ENCODE measurements at places on chromosomes 13 and 19.

DNA sequence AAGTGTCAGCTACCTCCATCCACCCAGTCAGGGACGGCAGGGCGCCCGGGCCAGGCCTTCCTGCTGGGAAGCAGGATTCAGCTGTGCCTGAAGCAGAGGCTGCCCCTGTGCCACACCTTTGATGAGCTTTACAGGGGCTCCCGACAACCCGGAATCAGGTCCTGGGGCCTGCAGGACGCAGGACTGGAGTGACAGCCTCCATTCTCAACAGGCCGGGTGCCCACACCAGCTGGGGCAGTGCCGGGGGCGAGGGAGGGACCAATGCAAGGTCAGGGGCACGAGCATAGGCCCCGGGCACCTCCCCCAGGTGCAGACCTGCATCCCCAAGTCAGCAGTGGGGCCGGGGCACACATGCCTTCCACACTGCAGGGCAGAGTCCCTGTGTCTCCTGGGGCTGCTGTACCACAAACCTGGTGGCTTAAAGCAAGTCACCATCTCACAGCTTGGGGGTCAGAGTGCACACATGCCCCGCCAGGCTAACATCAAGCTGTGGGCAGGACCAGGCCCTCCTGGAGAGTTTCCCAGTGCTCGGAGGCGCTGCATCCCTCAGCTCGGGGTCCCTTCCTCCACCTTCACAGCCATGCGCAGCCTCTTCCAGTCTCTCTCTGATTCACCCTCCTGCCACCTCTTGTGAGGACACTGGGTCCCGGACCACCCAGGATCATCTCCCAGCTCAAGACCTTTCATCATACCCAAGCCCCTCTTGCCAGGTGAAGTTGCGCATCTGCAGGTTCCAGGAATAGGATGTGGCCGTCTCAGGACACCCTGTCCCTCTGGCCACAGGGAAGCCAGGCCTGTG, 13.4 kb downstream of the UBXN6 start:
- DNase-seq: no peak

GRCh38 chr13:65336916-65337315, 1893.2 kb downstream of the PCDH9 start:
- no peak for DNase-seq

- DNase-seq: no peak
These were observed 22.9 kb upstream of the ZNF507 start for GRCh38 chr19:32322541-32322940.

GRCh38 chr19:57135797-57136196, 9.2 kb downstream of the ZIM3 start:
- no peak for DNase-seq

- no peak for DNase-seq
These were observed 109.0 kb downstream of the LHFPL6 start for GRCh38 chr13:39494006-39494405.

GRCh38 chr13:110492679-110493593, 68.6 kb downstream of the RAB20 start:
- no peak for DNase-seq

GRCh38 chr13:21934284-21934683, 263.4 kb downstream of the FGF9 start:
- no peak for DNase-seq

DNA sequence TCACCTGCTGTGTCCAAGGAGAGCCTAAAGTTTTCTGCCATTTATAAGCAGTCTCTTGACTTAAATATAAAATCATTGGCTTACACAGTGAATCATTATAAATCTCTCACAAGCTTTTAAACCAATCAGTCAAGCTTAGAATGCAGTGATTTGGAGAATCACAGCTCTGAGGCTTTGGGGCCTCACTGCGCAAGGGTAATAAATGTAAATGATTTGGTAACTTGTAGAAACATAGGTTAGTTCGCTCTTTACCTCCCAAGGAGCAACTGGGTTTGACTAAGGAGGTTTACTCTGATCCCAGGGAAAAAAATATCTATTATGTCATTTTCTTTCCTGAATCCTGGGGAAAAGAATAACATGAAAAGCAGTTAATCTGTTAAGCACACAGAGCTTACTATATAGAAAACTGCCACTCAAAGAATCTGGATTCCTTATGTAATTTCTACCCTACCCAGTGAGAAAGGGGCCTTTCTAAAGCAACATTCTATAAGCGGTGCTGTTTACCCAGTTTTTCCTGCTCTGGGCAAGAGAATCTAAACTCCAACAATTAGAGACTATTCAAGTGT, 128.2 kb downstream of the MZT1 start:
- no peak for DNase-seq

DNA sequence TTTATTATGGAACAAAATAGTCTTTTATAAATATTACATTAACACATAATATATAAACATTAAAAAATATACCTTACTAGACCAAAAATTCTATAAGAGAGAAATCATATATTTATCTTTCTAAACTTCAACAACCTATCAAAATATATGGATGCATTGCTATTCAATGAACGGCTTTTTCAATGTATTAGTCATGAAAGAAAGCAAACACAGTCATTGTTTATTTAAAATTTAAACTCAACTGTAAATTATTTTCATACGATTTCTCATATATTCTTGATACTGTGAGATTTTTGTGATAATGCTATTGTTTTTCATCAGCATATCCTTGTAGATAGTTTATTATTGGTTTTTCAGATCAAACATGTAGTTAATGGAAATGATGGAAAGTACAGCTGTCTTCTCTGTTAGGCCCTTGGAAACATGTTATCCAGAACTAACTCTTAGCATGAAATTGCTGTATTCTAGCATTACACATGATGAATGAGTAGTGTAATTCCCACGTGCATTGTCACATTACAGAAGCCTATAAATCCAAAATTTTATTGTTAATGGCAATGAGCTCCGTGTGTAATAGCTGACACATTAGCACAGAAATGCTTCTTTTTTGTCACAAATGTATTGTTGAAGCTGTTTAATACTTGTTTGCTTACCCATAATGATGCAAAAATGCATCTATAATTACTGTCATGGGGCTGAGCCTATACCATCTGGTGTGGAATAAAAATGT, 1639.9 kb downstream of the SLITRK5 start:
- DNase-seq: no peak

GRCh38 chr13:98447881-98448641, 128.8 kb downstream of the STK24 start:
- DNase-seq: no peak

- DNase-seq: no peak
These were observed 116.6 kb upstream of the KLF12 start for GRCh38 chr13:74250738-74251190.

GRCh38 chr13:68727798-68728197, 1379.8 kb upstream of the ATXN8OS start:
- DNase-seq: no peak

DNA sequence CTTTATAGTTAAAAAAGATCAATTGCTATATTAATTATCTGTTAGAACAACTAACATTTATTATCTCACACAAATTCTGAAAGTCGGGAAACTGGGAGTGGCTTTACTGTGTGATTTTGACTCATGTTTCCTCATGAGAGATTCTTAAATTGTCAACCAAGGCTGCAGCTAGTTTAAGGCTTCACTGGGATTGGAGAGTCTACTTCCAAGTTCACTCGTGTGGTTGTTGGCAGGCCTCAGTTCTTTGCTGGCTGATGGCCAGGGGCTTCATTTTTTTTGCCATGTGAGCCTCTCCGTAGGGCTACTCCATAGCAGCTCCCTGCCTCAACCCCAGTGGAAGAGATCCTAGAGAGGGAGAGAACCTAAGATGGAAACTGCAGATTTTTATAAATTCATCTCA, 24.5 kb upstream of the LPAR6 start:
- DNase-seq: no peak

DNA sequence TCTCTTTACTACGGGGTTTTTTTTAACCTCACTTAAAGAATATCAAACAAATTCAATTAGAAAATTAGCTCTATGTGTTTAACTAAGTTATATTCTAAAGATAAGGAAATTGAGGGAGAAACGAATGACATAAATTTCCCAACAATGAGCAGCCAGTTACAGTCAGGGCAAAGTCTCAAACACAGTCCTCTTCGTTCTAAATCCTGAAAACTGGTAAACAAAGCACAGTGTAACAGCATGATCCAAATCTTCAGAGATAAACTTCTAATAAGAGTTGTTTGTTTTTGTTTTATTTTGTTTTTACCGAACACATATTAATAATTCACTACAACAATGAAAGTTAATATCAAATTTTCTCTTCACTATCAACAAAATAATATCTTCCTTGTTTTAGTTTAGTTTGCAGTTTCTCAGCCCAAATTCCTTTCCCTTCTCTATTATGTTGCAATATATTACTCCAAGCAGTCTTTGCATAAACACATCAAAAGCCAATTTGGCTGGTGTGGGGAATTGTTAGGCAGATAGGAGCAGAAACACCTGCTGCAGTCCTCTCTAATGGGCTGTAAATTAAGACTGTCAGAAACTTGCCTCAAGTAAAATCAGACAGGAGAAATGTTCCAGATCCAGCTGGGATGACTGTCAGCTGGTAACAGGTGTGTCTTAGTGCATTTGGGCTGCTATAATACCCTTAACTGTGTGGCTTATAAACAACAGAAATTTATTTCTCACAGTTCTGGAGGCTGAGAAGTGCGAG, 106.5 kb upstream of the SGCG start:
- DNase-seq: no peak

- no peak for DNase-seq
These were observed 11.6 kb downstream of the BTBD2 start for GRCh38 chr19:2003874-2004273.

DNA sequence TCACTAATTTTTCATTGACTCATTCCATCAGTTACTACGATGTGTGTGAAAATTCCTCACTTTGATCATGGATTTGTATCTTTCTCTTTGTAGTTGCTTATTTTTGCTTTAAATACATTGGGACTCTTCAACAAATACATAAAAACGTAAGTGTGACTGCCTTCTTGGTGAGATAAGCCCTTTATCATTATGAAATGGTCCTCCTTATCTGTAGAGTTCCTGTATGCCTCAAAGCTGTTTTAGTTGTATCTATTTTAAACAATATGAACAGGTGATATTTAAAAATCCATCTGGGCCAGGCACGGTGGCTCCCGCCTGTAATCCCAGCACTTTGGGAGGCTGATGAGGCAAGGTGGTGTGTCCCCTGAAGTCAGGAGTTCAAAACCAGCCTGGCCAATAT, 11.3 kb downstream of the DCUN1D2 start:
- DNase-seq: no peak

DNA sequence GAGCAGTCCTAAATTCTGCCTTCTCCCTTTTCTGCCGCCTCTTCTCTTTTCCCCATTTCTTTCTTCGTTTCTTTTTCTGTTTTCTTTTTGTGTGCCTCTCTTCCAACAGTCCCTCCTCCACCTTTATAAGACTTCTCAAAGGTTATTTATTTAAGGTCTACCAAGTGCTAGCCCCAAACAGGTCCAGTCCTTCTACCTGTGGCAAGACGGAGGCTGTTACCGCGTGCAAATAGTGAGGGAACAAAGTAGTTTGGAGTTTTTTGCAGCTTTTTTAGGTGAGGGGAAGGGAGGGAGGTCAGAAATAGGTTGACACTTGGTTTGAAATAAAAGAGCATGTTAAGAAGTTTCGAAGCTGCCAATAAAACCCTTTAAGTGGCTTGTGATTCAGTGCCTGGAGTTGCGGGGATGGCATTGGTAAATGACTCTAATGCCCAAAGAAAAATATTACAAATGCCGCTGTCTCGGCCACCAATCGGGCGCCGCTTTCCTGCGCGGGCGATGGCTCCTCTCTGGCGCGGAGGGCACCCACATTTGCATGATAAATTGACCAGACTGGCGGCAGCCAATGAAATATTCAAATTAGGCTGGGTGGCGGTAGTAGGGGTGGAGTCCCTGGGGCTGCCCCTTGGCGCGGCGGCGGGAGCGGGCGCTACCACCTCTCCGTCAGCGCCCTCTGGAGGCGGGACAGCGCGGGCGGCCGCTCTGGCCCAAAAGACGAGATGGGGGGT, 7.5 kb upstream of the TSHZ3 start:
- no peak for DNase-seq

DNA sequence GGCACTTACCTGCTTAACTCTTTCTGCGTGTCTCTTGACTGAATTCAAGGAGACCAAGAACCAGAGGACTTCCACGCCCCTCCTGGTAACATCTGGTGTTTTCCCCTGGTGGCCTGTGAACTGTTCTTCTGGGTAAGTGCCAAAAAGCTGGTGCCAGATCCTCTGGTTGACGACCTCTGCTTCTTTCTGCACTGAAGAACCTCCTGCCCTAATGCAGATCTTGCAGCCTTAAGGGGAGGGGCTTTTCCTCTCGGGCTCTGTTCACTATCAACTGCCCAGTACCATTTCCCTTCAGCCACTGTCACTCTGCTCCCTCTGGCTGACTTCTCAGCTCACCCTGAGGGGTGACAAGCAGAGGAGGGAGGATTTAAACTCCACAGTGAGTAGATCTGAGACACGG, 6.1 kb upstream of the ERVV-1 start:
- DNase-seq: no peak

GRCh38 chr19:50383852-50384684, at the start of gene POLD1:
Gene POLD1 (plus strand): TSS chr19:50384347. CDS start chr19:50398852, 14,505 bp downstream.
- DNase-seq: peak; percentile 98
